ENCODE measurements at places on chromosomes 2 and 18.

DNA sequence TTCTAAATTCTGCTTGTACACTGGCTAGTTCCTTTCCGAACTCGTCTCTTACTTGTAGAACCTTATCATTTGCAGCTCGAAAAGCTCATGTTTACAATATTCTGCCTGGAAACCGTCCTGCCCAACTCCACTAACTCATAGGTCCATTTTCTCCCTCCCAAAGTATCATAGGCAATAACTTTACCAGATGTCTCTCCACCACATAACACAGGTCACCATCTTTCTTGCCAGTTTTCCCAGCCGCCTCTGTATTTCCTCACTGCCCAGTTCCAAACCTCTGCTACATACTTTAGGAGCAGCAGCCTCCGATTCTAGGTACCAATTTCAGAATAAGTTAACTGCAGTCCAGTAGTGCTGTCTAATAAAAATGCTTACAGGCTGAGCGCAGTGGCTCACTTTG is 259.5 kb downstream of the GLI2 start:
- no peak for DNase-seq

DNA sequence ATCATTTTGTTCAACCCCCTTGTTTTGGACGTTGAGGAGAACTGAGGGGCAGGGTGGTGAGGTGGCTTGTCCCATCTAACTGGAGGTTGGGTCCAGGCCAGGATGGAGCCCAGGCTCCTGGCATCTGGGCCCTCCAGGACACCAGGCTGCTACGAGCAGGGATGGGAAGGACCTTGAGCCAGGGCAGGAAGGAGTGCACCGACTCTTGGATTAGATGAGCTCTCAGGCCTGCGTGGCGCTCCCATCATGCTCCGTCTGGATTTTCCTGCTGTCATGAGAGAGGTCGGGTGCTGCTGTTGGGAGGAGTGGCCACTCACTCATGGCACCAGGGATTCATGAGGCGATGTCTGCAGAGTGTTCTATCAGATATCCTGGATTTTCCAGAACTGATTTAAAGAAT is 18.3 kb upstream of the ALLC start:
- no peak for DNase-seq

DNA sequence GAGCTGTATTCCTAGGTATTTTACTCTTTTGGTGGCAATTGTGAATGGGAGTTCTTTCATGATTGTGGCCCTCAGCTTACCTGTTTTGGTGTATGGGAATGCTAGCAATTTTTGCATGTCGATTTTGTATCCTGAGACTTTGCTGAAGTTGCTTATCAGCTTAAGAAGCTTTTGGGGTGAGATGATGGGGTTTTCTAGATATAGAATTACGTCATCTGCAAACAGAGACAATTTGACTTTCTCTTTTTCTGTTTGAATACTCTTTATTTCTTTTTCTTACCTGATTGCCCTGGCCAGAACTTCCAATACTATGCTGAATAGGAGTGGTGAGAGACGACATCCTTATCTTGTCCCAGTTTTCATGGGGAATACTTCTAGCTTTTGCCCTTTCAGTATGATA is 191.2 kb downstream of the KCNE4 start:
- DNase-seq: no peak

- no peak for DNase-seq
Measured at GRCh38 chr2:228135300-228135699, 46.2 kb downstream of the SPHKAP start.

DNA sequence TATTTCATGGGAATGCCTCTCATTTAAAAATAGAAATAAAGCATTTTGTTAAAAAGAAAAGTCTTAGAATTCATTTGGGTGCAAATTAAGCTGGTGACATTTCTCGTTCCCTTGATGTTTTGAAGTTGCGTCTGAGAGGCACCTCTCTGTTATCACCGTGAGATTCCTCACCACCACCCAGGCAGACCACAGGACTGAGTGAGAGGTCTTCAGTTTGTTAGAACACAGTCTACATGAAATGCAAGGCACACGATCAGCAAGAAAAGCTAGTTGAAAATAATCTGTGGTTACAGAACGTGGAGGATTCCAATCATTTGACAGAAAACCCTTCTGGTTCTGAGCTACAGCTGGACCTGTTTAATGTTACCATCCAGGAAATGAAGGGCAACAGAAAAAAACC is 116.0 kb downstream of the UXS1 start:
- no peak for DNase-seq

GRCh38 chr2:51065276-51065675 is 33.3 kb upstream of the NRXN1 start:
- no peak for DNase-seq

GRCh38 chr2:238042849-238043584 is 17.8 kb upstream of the SCLY start:
- no peak for DNase-seq

DNA sequence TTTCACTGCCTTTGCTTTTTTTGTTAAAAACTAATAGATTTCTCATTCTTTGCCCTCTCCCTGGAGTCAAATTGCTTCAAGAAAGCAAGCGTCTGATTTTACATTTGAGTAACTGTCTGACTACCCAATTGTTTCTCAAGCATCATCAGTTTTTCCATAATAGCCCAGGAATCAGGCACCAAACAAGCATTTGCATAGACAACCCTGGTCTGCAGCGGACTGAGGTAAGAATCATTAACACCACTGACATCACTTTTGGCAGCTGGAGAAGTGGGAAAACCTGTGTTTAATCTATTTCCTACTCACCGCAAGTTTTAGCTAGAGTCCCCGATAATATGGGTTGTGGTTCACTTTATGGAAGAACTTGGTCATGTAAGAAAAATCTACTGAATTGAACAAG is 55.7 kb downstream of the IRS1 start:
- no peak for DNase-seq

DNA sequence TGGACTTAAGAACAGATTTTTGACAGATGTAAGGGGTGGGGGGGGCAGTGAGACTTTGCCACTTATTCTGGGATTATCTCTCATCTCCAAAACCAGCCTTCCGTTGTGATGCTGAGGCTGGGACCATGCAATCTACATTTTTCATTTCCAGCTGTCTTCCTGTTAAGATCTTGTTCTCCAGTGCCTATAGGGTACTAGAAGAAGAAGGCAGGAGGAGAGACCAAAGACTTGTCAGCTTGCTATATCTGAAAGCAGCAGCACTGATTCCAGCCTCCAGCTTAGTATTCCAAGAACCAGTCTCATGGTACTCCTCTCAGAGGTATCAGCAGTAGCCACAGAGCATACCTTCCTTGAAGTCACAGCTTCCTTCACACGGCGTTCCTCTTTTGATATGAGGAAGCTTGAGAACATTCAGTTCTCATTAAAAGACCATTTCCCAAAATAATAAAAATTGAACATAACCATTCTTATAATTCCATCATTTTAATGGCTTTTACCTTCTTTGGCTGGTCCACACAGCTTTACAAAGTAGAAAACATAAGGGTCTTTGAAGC is 49.8 kb downstream of the USP34 start:
- DNase-seq: no peak

- no peak for DNase-seq
Measured at GRCh38 chr2:10329580-10329879, 26.8 kb downstream of the HPCAL1 start.

- DNase-seq: no peak
Measured at GRCh38 chr18:33584548-33585430, 6.8 kb downstream of the ASXL3 start.

- DNase-seq: no peak
Measured at GRCh38 chr2:126850940-126851339, 47.8 kb upstream of the TEX51 start.

DNA sequence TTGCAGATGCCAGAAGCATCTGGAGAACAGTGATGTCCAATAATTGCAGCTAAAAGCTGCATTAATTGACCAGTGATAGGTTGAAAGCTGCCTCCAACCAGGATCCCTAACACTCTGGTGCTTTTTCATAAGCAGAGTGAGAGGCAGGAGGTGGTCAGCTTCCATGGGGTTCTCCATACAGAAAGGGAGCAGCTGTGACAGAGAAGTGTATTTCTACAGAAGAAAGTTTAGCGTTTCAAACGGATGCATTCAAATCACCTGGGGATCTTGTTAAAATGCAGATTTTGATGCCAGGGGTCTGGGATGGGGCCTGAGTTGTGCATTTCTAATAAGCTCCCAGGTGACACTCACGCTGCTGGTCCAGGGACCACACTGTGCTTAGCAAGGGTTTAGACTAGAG is 216.5 kb upstream of the NRP2 start:
- no peak for DNase-seq

- DNase-seq: no peak
Measured at GRCh38 chr18:63083555-63083954, 236.0 kb downstream of the BCL2 start.

GRCh38 chr2:231816327-231817026 is 30.2 kb downstream of the COPS7B start:
- no peak for DNase-seq

DNA sequence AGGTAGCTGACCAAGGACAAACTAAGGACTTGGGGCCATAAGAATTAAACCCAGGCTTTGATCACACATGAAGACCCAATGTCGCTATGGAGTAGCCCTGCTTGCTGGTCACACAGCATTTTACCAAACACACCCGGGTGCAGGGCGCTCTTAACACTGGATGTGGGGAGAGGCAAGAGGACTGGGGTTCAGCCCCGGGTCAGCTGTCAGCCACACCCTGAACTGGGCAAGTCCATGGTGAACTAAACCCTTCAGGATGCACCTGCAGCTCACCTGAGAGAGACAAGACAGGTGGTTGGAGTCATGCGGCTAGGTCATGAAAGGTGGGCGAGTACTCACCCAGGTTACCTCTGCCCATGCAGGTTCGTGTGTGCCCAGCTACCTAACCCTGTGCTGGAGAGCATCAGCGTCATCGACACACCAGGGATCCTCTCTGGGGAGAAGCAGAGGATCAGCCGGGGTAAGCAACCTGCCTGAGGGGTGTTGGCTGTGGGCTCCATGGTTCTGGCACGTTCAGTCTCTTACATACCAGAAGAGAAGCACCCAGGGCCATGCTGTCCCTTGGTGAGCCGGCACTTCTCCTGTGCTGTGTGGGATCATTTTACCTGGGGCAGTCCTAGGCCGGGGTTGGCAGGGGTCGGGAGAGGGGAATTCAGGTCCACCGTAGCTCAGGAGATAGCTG is 15.2 kb downstream of the EHD3 start:
- no peak for DNase-seq

DNA sequence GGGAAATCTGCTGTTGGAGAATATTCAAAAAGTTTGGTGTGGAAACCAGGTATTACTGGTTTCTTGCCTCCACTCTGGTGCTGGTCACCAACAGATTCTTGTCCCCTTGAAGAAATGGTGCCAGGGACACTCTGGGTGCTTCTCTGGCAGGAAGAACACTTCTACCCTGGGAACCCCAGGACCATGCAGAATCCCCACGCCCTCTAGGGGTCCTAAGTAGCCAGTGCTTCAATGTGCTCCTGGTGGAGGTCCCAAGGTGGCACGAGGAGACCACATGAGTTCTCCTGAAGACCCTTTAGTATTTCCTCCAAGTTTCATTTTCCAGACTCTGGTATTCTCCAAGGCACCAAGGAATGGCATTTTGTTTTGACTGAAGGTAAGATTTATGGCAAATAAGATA is 380.6 kb downstream of the TSN start:
- no peak for DNase-seq

- DNase-seq: no peak
Measured at GRCh38 chr2:121387591-121388325, 102.8 kb upstream of the TFCP2L1 start.

- DNase-seq: no peak
Measured at GRCh38 chr18:23053776-23054457, 81.4 kb upstream of the CABLES1 start.

GRCh38 chr18:46264255-46264654 is 160.1 kb downstream of the HAUS1 start:
- DNase-seq: no peak

DNA sequence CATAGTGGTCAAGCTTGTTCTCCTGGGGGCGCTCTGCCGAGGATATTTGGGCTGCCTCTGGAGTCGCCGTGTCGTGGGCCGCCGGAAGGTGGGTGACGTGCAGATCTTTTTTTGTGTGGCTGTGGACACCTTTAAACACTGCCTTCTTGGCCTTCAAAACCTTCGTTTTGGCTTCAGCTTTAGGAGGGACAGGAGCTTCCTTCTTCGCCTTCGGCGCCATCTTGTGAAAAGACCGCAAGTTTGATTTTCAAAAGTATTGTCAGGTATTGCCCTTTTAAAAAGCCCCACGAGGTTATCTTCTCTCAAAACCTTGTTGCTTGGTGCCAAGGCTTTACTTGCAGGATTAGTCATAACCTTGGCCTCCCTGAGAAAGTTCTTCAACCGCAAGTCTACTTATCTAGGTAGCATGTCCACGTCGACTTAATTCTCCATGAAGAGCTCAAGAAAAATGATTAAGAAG is 20.8 kb downstream of the LAMA3 start:
- DNase-seq: no peak

DNA sequence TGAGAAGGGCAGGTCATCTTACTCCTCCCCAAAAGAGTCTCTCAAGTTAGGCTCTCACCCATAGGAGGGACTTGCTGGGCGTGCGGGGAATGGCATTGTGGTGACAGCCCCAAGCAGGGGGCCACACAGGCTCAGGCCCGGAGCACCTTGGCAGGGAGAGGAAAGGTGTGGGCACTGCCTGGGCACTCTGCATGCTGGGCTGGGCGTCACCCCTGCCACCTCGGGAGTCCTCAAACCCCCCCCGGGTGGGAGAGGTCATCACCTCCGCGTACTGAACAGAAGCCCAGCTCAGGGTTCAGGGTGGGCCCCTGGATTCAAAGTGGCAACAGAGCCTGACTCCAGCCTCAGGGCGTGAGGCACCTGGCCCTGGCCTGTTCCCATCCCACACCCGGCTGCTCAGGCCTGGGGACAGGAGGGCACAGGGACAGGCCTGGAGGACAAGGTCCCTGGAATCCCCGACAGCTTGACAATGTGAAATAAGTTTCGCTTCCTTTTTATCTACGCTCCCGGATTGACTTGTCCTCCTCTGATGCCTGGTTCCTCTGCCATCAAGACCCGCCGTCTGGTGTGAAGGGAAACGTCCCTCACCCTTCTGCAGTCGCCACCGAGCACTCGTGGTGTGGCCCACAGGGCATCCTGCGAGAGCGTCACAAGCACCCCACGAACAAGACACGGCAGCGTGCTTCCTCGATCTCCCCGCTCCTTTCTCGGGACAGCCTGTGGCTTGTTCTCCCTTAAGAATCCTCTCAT is 97.8 kb downstream of the HDAC4 start:
- DNase-seq: no peak

- DNase-seq: no peak
Measured at GRCh38 chr2:46653539-46653938, 174.2 kb downstream of the TMEM247 start.

DNA sequence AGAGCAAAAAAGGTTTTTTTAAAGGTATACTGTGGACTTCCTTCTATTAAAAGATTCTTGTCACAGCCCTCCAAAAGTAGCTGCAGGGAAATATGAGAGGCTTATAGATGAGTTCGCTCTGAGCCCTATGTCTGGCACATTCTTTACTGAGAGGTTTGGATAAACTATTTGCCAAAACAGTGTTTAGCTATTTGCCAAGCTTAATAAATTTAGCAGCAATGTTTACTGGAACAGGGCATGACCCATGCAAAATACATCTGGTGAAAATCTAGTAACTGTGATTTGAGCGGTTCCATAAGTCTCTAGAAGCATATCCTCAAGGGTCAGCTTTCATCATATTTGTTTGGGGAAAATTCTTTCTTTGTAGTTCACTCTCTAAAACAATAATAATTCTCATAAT is 1696.7 kb upstream of the PIK3C3 start:
- no peak for DNase-seq
